ENCODE measurements at places on chromosomes 7 and 10.

DNA sequence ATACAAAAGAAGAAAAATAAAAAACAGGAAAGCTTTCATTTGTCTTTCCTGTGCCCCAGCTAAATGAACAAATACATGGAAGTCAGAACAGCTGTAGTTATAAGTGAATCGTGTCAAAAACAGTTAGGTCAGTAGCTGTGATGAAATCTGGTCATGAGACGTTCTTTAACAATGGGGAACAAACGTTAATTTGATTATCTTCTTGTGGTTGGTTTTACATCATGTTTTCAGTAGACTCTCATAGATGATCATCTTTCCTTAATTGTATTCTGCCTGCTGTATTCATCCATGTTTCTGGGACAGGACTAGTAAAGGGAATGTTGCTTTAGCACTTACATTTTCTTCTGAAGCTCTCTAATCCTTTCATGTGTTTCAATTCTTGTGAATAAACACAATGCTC, 97.0 kb downstream of the PCLO start:
- DNase-seq = no peak

DNA sequence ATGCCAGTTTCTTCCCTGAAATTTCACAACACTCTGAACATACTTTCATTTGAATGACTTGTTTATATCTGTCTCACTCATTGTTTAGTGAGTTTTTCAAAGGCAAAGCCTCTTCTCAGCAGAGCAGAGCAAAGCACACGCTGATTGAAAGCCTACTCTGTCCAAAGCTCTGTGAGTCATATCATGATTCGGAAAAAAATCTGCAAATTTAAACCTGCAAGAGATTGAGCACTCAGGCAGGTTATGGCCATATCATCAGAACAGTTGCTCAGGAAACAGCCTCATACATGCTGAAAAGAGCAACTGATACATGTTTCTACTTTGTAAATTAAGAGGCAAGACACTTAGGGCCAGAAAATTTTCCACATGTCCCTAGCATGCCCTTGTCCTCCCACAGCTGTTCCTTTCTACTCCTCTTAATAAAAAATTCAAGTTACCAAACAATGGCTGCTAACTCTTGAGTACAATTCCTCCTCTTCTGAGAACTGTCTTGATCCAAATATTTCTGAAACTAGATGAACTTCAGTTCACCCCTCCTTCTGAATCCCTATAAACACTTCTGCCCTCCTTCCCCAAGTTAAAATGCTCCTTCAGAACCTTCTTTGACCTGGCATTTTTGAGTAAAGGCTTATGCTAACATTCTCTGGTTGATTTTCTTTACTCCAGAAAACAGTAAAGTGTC, 140.6 kb upstream of the HPS1 start:
- peak; percentile 16 for DNase-seq

DNA sequence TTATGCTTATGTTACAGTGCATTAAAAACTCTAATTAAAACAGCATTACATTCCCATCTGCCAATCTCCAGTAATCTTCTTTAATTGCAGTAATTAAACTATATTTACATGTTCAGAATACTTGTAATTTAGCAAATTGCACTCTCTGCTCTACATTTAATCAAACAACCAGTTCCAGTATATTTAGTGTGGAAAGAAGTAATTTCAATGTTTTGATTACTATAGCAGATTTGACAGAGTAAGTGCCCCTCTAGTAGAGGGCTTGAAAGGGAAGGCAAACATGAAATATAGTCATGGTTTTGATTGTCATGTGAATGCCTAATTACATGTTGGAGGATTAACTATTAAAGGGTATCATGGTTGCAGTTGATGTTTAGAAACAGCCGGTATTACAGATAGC, 739.7 kb downstream of the AUTS2 start:
- DNase-seq = no peak

DNA sequence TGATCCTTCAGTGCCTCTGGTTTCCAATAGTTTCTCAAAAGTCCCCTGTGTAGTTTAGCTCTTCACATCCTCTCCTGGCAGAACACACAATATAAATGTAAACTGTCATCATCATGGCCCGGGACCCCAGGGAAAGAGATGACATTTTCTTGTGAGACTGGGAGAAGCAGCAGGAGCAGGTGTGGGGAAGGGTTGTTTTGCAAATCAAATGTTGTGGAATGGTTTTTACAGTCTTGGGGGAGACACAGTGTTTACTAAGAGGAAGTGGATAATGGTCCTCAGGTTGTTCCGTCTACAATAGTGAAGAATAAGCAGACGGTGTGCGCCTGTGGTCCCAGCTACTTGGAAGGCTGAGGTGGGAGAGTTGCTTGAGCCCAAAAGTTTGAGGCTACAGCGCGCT, 159.1 kb downstream of the SEC23IP start:
- DNase-seq = no peak

GRCh38 chr7:76356823-76357222, 2.0 kb downstream of the YWHAG start:
- DNase-seq = no peak

GRCh38 chr7:36957620-36958019, 233.3 kb upstream of the AOAH start:
- no peak for DNase-seq

GRCh38 chr7:27167916-27168264, 2.6 kb upstream of the HOXA9 start:
- no peak for DNase-seq

GRCh38 chr7:105599551-105599950, 18.3 kb upstream of the EFCAB10 start:
- no peak for DNase-seq

GRCh38 chr7:99106821-99107241, 37.1 kb downstream of the SMURF1 start:
- DNase-seq = no peak

DNA sequence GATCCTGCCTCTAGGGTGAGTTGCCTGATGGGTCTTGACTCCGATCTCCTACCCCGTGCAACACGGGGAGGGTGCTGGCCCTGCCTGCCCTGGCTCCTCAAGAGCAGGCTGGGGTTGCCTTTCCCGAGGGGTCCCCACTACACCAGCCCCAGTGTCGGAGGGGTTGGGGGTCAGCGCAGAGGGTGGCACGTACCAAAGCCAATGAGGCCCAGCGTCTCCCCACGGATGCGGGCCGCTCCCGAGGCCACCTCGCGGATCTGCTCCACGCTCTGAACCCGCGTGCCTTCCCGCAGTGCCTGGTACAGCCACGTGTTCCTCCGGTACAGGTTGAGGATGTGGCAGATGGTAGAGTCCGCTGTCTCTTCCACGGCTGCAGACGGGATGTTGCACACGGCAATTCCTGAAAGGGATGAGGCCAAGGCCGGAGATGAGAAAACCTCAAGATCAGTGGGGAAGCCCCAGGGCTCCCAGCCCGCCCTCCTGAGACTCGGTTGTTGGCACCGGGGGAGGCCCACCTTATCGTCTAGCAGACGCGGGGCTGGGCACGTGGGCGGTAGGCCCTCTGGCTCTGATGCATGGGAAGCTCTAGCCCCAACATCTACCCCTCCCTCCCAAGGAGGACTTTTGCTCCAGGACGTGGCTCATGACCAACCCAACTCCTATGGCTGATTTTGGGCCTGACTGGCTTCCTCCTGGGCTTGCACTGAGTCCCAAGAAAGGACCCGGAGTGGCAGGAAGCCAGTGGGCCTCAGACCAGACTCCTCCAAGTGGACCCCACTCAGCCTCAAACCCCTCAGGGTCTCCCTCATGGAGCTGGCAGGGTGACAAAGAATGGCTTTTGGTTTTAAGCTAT, 56.1 kb downstream of the ZRANB1 start:
- no peak for DNase-seq

DNA sequence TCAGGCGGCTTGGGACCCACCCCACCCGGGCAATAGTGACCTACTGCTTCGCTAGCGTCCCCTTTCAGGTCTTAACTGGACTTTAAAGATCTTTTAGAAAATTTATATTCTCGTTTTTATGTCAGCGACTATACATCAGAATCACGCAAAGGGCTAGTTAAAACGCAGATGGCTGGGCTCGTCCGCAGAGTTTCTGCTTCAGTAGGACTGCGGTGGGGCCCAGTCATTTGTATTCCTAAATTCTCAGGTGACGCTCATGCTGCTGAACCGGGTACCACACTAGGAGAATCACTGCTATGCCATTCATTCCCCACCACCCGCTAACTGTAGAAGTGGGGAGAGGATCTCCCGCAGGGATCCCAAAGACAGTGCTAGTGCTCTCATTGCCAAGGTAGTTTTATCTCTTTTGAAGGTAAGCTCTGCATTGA, 12.0 kb upstream of the SP8 start:
- DNase-seq = no peak

DNA sequence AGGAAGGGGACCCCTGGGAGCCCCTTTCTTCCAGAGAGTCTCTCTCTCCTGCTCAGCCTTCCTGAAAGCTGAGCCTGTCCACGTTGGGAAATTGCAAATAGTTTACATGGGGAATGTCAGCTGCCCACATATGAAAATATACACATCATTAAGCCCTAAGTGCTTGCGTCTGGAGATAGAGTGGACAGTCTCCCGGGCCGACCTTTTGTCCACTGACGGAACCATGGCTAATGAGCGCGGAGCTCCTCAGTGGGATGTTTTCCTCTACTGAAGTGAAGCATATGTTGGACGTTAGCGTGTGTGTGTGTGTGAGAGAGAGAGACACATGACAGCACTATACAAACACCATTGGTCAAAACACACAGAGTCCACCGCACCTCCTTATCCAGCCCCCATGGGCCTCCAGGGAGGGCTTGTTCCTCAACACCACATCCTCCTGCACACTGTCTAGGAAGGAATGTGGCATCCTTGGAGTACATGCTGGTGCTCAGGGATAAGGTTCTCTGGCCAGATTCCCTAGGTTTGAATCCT, 128.4 kb downstream of the RGS10 start:
- DNase-seq = no peak

DNA sequence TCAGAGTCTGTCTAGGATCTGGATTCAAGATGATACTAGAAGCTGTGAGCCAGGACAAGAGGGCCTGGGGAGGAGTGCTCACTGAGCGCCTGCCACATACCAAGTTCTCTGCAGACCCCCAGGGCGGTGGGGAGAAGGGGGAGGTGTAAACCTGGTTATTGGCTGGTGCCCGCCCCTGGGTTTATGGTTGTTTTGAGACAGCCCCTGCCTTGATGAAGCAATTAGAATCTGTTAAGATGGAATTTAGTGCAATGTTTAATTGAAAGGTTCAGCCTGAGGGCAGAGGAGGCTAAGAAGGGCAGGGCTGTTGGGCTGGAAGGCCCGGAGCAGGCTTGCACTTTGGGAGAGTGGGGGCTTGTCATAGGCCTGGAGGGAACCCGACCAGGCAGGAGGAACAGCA, 42.7 kb downstream of the PRF1 start:
- DNase-seq = no peak

- peak; percentile 58 for DNase-seq
Observed at GRCh38 chr10:86681047-86681446, 12.7 kb downstream of the LDB3 start.

GRCh38 chr7:139570119-139570518, 46.6 kb downstream of the CLEC2L start:
- DNase-seq = peak; percentile 89

DNA sequence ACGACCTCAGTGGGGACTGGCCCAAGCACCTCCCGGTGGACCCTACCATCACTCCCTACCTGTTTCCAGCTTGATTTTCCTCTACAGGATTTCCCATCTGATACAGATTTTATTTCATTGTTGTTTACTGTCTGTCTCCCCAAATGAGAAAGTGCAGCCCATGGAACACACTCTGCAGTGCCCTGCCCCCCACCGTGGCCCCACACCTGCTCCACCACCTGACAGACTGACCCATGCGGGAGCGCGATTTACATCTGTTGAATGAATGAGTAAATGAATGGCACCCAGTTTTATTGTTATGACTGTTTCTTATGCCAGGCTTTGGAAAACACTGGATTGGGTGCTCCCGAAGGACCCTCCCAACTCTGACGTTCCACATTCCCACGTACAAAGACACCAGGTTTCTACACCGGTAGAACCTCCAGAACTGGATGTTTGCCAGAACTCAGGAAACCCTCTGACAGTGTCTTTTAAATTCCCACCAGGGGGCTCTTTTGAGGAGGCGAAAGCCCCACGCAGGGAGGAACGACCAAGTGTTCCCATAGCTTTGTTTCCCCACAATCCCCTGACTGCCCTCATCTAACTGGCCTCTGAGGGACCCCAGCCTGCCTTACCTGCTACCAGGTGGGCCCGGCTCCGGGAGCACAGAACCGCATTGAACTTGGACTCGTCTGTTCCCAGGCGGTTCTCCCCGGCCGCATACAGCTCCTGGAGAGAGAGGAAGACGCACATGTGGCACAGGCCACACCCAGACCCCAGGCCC, 29.0 kb downstream of the PLAC9 start:
- no peak for DNase-seq

DNA sequence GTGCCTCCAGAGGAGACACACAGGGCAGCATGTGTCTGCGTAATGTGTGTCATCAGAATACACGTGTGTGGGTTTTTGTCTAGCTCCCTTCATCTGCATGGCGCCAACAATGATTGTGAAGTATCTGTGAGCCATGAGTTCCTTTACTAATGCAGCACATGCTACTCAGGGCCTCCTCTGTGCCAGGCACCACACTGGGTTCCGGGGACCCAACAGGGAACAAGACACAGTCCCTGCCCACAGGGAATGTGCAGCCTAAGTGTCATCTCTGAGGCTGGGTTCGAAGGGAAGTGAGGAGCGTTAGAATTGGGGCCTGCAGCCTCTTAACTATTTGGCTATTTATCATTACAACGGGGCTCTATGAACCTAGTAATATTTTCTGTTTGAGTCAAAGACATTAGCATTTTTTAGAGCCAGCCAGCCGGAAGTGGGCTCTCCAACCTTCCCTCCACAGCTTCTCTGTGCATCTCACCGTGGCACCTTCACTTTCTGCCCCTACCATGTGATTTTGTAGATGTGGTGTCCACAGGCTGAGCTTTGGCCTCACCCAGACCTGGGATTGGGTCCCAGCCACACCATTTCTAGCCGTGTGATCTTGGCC, 43.9 kb upstream of the SRGN start:
- DNase-seq = no peak

GRCh38 chr10:5402798-5403197, 1.8 kb downstream of the TUBAL3 start:
- no peak for DNase-seq

GRCh38 chr7:119335405-119335804, 937.6 kb upstream of the KCND2 start:
- DNase-seq = no peak

- DNase-seq = no peak
Observed at GRCh38 chr7:68015122-68015977, 1018.7 kb downstream of the TYW1 start.

DNA sequence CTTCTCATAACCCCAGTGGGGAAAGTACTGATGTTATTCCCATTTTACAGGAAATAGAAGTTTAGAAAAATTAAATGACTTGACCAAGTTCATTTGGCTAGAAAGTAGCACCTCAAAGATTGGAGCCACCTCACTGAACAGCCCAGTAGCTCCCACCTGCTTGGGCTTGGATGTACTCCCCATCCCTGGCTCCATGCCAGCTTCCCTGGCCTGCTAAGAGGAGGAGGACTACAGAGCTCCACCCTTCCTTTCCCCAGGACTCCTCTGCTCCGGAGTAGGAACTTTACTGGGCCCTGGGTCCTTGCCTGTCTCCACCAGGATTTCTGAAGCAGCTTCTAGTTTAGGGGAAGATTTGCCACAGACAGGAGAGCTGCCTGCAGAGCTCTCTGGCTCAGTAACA, 3.1 kb downstream of the HPS6 start:
- no peak for DNase-seq

GRCh38 chr10:70260259-70260658, 23.5 kb downstream of the NPFFR1 start:
- no peak for DNase-seq
